ENCODE measurements at places on chromosomes 16 and 17. TPM values are rescaled to one million over a fixed set of nuclear protein-coding genes. Genes with fewer than 3 reads are reported as not detected.
A peak's percentile ranks its signal among the peaks of the same experiment; 100 is the strongest.

- peak; percentile 34 for DNase-seq
Observed at GRCh38 chr16:58481931-58482330, 18.0 kb upstream of the NDRG4 start.

- DNase-seq = peak; percentile 78
Observed at GRCh38 chr17:40727447-40728231, 24.1 kb upstream of the KRT24 start.

- DNase-seq = no peak
Observed at GRCh38 chr16:76577003-76577402, 299.8 kb downstream of the CNTNAP4 start.

- no peak for DNase-seq
Observed at GRCh38 chr17:78301821-78302213, 58.1 kb downstream of the SOCS3 start.

- no peak for DNase-seq
Observed at GRCh38 chr17:888998-889441, 90.6 kb downstream of the NXN start.

GRCh38 chr16:57500578-57501111 is 14.4 kb upstream of the DOK4 start:
- no peak for DNase-seq

DNA sequence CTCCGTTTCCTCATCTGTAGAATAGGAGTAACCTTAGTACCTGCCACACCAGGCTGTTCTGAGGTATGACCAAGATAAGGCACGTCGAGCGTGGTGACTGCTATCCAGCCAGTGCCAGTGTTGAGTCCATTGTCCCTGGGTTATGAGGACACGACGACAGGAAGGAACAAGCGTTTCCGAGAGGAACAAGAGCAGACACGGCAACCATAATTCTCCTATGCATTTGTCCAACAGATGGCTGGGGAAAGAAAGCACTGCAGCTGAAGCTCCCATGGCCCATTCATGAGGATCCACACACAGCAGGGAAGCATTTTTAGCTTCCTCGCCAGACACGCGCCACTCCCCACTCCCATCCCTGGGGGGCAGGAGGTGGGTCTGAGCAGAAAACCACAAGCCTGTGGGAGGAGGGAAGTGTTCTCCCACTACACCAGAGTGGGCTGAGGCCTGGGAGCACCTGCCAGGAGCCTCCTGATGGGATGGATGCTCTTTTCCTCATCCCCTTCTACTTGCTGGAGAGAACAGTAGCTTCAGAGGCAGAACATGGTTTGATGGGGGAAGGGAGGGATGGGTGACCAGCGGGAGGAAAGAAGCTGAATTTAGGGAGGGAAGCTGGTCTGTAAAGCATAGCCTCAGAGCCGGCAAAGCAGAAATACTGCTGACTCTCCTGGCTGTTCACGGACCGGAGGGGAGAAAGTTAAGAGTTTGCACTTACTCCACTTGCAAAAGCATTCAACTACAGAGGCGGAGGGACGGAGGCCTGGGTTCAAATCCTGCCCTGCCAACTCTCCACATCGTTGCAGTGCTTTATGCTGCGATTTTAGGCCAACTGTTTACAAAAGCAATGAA is 2.7 kb downstream of the COTL1 start:
- no peak for DNase-seq

DNA sequence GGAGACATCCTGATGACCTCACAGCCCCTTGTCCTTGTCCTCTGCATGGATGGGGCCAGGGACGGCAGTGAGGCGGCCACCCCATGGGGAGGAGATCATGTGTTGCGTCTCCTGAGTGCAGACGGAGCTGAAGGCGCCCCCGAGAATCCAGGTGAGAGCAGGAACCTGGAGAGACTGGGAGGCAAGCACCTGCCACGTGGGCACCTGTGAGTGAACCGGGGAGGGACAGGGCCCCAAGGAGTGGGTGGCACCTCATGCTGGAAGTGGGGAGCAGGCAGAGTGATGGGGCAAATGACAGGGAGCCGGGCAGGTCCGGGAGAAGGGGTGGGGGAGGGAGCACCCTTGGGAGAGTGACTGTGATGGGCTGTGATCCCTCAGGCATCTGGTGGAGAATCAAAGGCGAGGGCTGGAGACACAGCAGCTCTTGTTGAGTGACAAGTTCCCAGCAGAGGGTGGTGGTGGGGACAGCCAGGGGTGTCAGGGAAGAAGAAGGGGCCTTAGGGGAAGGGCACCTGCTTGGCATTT is 174.3 kb upstream of the CHMP6 start:
- no peak for DNase-seq

- DNase-seq = peak; percentile 44
Observed at GRCh38 chr17:79393358-79394052, 217.3 kb downstream of the RBFOX3 start.

DNA sequence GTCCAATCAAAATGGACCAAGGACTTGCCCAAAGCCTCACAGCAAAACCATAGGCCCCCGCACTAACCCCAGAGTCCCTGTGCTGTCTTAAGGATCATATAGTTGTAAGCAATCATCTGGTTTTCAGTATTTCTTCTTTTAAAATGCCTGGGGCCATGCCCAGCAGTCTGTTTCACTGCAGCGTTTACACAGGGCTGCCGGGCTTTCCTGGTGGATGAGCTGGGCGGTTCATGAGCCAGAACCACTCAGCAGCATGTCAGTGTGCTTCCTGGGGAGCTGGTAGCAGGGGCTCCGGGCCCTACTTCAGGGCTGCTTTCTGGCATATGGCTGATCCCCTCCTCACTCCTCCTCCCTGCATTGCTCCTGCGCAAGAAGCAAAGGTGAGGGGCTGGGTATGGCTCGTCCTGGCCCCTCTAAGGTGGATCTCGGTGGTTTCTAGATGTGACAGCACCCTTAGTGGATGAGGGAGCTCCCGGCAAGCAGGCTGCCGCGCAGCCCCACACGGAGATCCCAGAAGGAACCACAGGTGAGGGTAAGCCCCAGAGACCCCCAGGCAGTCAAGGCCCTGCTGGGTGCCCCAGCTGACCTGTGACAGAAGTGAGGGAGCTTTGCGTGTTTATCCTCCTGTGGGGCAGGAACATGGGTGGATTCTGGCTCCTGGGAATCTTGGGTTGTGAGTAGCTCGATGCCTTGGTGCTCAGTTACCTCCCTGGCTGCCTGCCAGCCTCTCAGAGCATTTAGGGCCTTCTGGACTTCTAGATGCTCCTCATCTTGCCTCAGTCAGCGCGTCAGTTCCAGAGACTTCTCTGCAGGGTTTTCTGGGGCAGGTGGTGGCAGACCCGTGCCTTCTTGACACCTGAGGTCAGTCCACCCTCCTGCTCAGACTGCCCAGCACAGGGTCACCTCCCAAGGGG is 24.8 kb upstream of the STH start:
- no peak for DNase-seq

ACAP1 gene
- 0.20 TPM for total RNA-seq

DHRS7B gene
- total RNA-seq = 15.9 TPM

SAMD14 gene
- total RNA-seq = 0.24 TPM

KCNH4 gene
- total RNA-seq = 0.12 TPM

ZMYND15 gene
- total RNA-seq = not detected

PRSS8 gene
- total RNA-seq = not detected

OR4D1 gene
- not detected for total RNA-seq

GP1BA gene
- not detected for total RNA-seq

P3H4 gene
- total RNA-seq = 36.0 TPM

CA5A gene
- total RNA-seq = not detected
